ENCODE measurements at places on chromosomes 6 and 20.
A peak's percentile ranks its signal among the peaks of the same experiment; 100 is the strongest.

DNA sequence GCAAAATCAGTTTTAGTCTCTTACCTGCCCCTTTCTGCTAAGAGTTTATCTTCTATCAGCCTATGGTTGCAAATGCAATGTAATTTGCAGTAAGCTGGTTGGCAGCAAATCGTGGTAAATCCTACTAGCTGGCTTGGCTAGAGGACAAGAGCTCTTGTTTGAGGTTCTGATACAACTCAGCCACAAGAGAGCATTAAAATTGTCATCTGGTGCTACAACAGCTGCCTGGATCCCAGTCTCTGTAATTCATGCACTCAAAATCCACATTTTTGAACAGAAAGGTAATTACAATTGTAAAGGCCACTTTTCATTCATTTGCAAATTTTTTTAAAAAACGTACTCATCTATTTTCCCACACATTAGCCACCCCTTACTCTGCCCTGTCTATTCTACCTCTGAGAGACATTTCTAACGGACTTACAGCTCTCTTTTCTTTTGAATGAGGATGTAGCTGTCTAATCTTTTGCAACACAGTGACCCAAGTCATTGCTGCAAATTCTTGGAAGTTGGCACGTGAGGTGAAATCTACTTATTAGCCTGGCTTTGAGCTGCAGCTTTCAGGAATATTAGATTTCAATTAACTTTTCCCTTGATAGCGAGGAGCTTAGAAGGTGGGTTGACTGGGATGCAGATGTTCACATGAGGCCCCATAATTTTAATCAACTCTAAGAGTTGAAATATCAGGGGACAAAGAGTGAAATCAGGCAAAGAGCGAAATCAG, 54.0 kb upstream of the FAM184A start:
- no peak overlapping the region for H3K4me3 ChIP-seq
- DNase-seq, result no peak
- H3K4me1 ChIP-seq, result no peaks in the 10 kb centered on the region
- H3K27me3 ChIP-seq, result no peaks in the 10 kb centered on the region
- no peak overlapping the region for H3K27ac ChIP-seq
- no peaks in the 10 kb centered on the region for H3K36me3 ChIP-seq

- no peaks in the 10 kb centered on the region for H3K27me3 ChIP-seq
- H3K36me3 ChIP-seq, result peaks cover 41% of the 10 kb centered on the region
- H3K27ac ChIP-seq, result peak overlapping the region; percentile 75
- peaks cover 43% of the 10 kb centered on the region for H3K4me1 ChIP-seq
- peak overlapping the region; percentile 20 for H3K4me3 ChIP-seq
Observed at GRCh38 chr20:1364106-1364505, 28.7 kb downstream of the FKBP1A start.

GRCh38 chr6:112253498-112253840, 898 bp downstream of the LAMA4 start:
- H3K4me1 ChIP-seq, result peaks cover 6% of the 10 kb centered on the region
- no peak for DNase-seq
- peaks cover 24% of the 10 kb centered on the region for H3K27me3 ChIP-seq
- peak overlapping the region; percentile 73 for H3K4me3 ChIP-seq
- no peak overlapping the region for H3K27ac ChIP-seq

DNA sequence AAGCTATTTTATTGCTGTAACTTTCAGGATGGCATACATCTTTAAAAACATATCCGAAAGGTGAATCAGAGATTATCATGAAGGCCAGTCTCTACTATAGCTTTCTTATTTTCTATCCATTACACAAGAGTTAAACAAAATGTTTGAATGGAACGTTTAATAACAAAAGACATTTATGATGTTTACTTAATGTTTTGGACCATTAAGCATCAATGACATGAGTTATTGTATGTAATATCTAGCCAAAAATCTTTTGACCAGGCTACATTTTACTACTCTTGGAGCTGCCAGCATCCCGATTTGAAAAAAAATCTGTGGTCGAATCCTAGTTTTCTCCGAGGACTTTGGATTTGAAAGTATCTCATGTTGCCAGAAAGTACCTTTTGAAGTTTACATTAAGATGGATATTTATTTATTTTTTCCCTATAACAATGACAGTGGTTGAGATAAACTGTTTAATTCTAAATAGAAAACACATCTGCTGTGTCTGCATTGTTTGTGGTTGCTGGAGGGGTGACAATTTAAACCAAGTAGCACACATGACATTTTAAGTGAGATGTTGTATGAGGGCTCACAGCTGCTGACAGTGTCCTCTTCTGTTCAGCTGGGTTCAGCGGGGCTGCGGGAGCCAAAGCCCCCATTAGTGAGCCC, 293.7 kb upstream of the TCF21 start:
- no peak overlapping the region for H3K27ac ChIP-seq
- no peak for DNase-seq
- H3K4me1 ChIP-seq, result no peaks in the 10 kb centered on the region
- H3K4me3 ChIP-seq, result no peak overlapping the region

- H3K27ac ChIP-seq, result no peak overlapping the region
- no peaks in the 10 kb centered on the region for H3K4me1 ChIP-seq
- no peak overlapping the region for H3K4me3 ChIP-seq
Observed at GRCh38 chr6:148225871-148226270, 116.8 kb upstream of the SASH1 start.

DNA sequence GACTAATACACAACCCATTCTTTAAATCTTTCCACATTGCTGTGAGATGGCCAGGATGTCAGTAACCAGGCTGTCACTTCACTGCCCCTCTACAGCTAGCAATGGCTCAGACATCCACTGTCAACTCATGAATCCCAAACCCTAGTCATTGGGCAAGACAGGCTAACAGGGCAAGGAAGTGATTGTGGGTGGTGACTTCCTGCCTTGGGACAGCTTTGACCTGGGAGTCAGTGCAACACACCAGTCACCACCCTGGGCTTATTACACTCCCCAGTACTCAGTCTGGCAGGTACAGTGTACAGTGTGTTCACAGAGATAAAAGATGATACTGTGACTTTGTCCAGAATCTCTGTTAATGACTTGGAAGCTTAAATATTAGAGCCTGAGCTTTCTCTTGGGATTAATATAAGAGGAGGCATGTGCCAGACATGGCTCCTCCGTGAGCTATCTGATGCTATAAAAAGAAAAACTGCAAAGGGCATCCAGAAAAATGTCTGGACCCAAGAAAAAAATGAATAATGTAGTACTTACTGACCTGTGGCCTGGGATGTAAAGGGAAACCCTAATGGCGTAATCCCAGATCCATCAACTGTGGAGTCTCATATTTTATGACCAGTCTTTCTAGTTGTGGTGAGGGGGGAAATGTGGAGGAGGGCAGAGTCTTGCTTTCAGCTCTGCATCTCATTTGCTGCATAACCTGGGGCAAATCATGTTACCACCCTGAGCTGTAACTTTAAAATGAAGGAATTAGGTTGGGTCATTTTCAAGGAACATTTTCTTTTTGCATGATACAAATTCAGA, 244.4 kb downstream of the SLC24A3 start:
- no peaks in the 10 kb centered on the region for H3K27me3 ChIP-seq
- DNase-seq, result no peak
- H3K4me1 ChIP-seq, result peaks cover 8% of the 10 kb centered on the region
- H3K27ac ChIP-seq, result no peak overlapping the region
- H3K4me3 ChIP-seq, result no peak overlapping the region

DNA sequence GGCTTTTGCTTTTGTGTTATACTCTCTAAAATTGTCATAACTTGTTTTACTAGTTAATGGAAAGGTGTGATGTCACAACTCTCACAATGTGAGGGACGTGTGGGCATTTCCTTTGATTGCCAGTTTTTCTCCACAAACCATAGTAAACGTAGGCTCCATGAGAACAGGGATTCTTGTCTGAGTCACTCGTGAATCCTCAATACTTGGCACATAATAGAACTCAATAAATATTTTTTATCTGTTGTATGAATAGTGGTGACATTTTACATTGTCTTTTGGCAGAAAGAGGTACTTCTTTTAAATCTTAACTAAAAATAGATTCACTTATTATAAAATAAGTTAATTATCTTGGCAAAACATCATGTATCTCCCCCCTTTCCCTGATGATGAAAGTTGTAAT, 69.0 kb upstream of the CNKSR3 start:
- no peaks in the 10 kb centered on the region for H3K27me3 ChIP-seq
- no peaks in the 10 kb centered on the region for H3K4me1 ChIP-seq
- H3K36me3 ChIP-seq, result no peaks in the 10 kb centered on the region
- no peak overlapping the region for H3K4me3 ChIP-seq
- DNase-seq, result no peak

DNA sequence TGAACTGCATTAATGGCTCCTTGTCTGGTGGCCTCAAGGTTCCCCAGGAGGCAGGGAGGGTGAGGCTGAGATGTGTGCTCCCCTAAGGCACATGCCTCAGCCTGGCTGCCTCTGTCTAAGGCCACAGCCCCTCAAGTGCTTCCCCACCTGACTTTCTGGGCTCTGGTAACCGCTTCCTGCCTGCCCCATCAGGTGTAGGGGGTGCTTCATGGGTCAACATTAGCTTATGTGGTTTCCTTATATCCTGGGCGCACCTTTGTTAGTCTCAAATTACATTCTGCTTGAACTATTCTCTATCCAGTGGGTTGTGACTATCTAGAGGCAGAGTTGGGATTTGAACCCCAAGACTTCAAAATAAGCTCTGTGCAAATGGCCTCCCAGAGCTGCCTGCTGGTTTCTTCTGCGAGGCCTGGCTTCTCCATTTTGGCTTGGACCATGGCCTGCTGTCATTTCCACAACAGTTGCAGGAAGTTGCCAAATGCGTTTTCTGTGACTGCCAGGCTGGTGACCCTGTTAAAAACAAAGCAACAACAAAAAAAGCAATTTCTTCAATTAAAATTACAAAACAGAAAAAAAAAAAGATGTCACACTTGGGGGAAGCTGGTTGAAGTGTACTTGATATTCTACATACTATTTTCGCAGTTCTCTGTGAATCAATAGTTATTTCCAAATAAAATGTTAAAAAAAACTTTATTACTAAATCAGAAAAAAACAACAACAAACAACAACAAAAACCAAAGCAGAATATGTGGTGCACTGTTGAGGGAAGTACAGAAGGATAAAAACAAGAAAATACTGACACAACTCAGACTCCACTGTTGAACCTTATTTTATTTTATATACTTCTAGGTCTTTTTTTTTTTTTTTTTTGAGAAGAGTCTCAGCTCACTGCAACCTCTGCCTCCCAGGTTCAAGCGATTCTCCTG, 20.0 kb upstream of the ZNFX1 start:
- peak overlapping the region; percentile 87 for H3K27ac ChIP-seq
- peak; percentile 29 for DNase-seq
- peaks cover 7% of the 10 kb centered on the region for H3K4me1 ChIP-seq
- peak overlapping the region; percentile 52 for H3K4me3 ChIP-seq

DNA sequence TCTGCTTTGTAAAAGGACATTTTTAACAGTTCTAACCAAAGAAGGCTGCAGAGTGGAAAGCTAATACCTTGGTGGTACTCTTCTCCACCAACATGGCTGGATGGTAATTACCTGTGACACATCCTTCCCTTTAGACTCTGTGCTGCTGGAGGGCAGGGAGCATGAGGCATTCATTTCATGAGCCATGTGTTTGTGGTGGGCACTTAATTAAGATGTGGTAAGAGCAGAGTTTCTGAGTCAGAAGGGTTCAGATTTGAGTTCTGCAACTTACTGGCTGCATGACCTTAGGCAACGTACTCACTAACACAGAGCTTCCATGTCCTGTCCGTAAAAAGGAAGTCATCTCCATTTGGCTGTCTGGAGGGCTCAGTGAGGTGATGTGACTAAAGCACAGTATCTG, 9.1 kb upstream of the ZNF133 start:
- H3K4me3 ChIP-seq, result no peak overlapping the region
- H3K27me3 ChIP-seq, result peaks cover 37% of the 10 kb centered on the region
- no peaks in the 10 kb centered on the region for H3K4me1 ChIP-seq
- no peak overlapping the region for H3K27ac ChIP-seq

DNA sequence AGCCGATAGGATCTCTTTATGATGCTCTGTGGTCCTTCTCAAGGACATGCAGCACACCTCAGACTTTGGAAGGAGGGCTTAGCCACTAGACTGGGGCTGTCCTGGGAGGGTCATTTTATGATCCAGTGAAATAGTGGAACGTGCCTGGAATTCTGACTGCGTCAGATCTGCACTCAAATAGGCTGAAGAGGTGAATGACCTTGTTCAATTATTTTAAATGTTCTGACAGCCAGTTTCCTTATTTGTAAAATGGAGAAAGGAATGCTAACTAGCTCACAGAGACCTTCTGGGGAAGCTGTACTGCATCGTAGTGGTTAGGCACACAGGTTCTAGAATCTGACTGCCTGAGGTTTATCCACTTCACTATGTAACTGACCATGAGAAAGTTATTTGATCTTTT, 587.5 kb downstream of the MAFB start:
- H3K27me3 ChIP-seq, result peaks cover 6% of the 10 kb centered on the region
- no peaks in the 10 kb centered on the region for H3K4me1 ChIP-seq
- no peak overlapping the region for H3K27ac ChIP-seq
- no peaks in the 10 kb centered on the region for H3K36me3 ChIP-seq

- peak overlapping the region; percentile 83 for H3K4me3 ChIP-seq
- peaks cover 23% of the 10 kb centered on the region for H3K27me3 ChIP-seq
- H3K36me3 ChIP-seq, result no peaks in the 10 kb centered on the region
- peaks cover 20% of the 10 kb centered on the region for H3K4me1 ChIP-seq
- DNase-seq, result peak; percentile 50
Observed at GRCh38 chr6:21595285-21596144, 2.0 kb downstream of the SOX4 start.

- H3K27ac ChIP-seq, result no peak overlapping the region
- no peak overlapping the region for H3K4me3 ChIP-seq
- H3K27me3 ChIP-seq, result no peaks in the 10 kb centered on the region
- H3K36me3 ChIP-seq, result peaks cover 4% of the 10 kb centered on the region
- H3K4me1 ChIP-seq, result peaks cover 26% of the 10 kb centered on the region
Observed at GRCh38 chr6:5338177-5338960, 77.1 kb downstream of the FARS2 start.

DNA sequence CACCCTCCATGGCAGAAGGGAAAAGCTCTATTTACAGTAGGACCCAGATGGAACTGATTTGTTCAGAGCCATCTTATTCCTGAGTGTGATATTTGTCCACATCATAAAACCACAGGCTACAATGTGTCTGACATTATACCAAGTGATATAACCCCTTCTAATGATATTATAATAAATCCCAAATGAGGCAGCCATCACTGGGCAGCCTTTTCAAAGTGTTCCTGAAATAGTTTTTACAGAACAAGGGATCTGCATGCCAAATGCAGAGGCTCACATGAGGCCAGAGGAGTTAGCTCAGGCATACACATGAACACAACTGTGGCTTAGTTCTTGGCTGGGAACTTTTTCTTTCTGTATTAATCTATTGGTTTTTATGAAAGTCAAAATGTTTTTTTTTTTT, 207.7 kb downstream of the MAFB start:
- no peaks in the 10 kb centered on the region for H3K4me1 ChIP-seq
- H3K27me3 ChIP-seq, result peaks cover 2% of the 10 kb centered on the region
- no peak for DNase-seq
- H3K4me3 ChIP-seq, result no peak overlapping the region
- H3K27ac ChIP-seq, result no peak overlapping the region

DNA sequence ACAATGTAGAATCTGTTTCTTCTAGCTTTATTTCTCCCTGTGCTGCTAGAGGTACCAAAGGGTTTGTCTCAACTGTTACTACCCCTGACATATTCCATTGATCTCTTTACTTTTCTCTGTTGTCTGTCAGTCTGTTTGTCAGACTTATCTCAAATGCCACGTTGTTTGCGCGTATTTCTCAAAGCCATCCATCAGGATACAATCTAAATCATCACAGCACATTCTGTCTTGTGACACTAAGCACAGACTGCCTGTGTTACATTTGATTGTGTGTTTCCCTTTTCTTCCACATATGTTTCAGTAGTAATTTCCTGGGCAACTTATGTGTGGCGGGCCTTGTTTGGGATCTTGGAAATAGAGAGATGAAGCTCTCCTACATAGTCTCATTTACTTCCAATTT, 30.2 kb upstream of the SERINC3 start:
- no peaks in the 10 kb centered on the region for H3K27me3 ChIP-seq
- DNase-seq, result no peak
- no peaks in the 10 kb centered on the region for H3K36me3 ChIP-seq
- no peak overlapping the region for H3K27ac ChIP-seq
- no peak overlapping the region for H3K4me3 ChIP-seq
- H3K4me1 ChIP-seq, result peaks cover 10% of the 10 kb centered on the region
